ENCODE measurements at places on chromosomes 12 and 14. TPM values are rescaled to one million over a fixed set of nuclear protein-coding genes. Genes with fewer than 3 reads are reported as not detected.

DNA sequence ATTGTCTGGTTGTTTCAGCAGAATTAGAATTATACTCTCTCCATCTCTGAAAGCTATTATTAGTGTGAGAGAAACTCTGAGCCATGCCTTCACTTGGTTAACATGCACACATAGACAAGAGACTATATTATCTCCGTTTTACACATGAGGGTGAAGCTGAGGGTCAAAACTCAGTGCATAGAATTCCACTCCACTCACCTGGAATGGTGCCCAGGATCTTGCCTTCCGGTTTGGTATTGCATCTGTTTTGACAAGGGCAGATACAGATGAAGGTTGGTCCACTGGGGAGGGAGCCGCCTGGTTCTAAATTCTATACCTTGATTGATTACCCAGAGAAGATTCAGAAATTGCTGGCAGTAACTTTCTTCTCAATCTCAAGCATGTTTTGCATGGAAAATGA is 149.5 kb upstream of the PELI2 start:
- DNase-seq: no peak

The IL31 gene
- not detected for polyA plus RNA-seq

DNA sequence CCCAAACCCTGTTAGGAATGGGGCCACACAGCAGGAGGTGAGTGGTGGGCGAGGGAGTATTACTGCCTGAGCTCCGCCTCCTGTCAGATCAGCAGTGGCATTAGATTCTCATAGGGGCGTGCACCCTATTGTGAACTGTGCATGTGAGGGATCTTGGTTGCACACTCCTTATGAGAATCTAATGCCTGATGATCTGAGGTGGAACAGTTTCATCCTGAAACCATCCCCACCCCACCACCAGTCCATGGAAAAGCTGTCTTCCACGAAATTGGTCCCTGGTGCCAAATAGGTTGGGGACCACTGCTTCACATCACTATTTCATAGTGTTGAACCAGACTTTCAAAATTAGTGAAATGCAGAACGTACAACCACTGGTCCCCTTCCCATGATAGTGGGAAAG is 57.9 kb upstream of the BICD1 start:
- no peak for DNase-seq

- DNase-seq: no peak
Observed at GRCh38 chr12:104276273-104277131, 27.0 kb upstream of the EID3 start.

The DEGS2 gene
- polyA plus RNA-seq: 0.10 TPM

GRCh38 chr14:79279645-79280597 is 931.4 kb downstream of the DIO2 start:
- no peak for DNase-seq

The PRB2 gene
- not detected for polyA plus RNA-seq

GRCh38 chr14:30287579-30288445 is 271.1 kb upstream of the G2E3 start:
- DNase-seq: no peak

The GPR68 gene
- 0.54 TPM for polyA plus RNA-seq

- no peak for DNase-seq
Observed at GRCh38 chr12:95212586-95212985, 4.7 kb downstream of the FGD6 start.

GRCh38 chr14:102592763-102593060 is 263 bp downstream of the RCOR1 start:
- no peak for DNase-seq

DNA sequence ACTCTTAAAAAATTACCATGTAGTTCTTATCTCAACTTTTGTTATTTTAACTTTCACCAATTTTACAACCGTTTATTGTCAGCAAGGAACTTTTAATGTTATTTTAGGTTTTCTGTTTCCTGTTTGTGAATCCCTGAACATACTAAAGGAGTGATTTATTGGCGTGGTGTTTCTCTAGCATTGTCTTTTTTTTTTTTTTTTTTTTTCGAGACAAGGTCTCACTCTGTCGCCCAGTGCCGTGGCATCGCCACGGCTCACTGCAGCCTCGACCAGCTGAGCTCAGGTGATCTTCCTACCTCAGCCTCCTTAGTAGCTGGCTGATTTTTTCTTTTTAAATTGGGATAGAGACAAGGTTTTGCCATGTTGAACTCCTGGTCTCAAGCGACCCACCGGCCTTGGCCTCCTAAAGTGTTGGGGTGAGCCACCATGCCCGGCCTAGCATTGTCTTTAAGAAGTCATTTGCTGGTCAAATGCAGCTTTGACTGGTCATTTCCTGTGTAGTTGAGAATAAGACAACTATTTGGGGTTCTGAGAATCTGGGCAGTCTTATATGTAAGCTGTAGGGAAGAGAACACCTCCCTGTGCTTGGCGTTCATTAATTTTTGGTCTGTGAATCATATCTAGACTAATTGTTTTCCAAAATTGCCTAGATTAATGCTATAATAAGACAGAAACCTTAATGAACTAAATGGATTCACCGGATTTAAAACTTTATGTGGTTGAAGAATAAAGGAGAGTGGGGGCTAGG is 2.1 kb downstream of the WASHC4 start:
- no peak for DNase-seq

DNA sequence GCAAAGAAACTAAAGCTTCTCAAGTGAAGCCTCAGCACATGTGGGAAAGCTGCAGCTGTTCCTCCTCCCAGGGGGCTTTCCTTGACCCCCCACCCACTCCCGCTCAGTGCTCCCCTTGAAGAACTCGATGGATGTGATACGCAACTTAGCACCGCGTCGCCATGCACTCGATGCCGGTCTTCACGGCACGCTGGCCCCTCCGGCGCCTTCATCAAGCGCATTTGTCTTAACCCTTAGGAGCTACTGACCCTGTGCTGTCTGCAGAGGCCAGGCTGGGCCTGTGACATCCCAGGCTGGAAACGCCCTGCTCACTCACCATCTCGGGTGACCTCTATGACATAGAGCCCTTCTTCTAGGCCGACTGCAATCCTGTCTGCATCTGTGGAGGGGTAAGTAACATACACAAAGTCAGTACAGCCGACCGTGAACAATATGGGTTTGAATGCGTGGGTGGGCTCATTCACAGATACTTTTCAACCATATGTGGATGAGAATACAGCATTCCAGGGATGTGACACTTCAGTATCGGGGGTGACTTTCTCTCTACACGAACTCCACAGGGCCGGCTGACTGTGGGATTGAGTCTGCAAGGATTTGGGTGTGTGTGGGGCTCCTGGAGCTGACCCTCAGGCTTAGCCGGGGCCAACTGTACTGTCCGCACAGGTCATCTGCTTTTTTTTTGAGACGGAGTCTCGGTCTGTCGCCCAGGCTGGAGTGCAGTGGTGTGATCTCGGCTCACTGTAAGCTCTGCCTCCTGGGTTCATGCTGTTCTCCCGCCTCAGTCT is 23.1 kb downstream of the AMN start:
- no peak for DNase-seq

The FAR2 gene
- polyA plus RNA-seq: 1.7 TPM

The CNIH1 gene
- polyA plus RNA-seq: 26.8 TPM

The SIX6 gene
- polyA plus RNA-seq: not detected

- no peak for DNase-seq
Observed at GRCh38 chr12:124630791-124631313, 63.4 kb upstream of the NCOR2 start.

GRCh38 chr12:32139064-32139421 is 32.4 kb downstream of the BICD1 start:
- no peak for DNase-seq

GRCh38 chr14:55382483-55382882 is 29.1 kb downstream of the ATG14 start:
- no peak for DNase-seq

GRCh38 chr12:97994746-97995484 is 520.5 kb upstream of the TMPO start:
- DNase-seq: no peak

The KCNH5 gene
- not detected for polyA plus RNA-seq

- DNase-seq: no peak
Observed at GRCh38 chr12:45355730-45356129, 139.8 kb downstream of the ANO6 start.

The SCN8A gene
- polyA plus RNA-seq: 0.07 TPM

The KRT78 gene
- not detected for polyA plus RNA-seq

DNA sequence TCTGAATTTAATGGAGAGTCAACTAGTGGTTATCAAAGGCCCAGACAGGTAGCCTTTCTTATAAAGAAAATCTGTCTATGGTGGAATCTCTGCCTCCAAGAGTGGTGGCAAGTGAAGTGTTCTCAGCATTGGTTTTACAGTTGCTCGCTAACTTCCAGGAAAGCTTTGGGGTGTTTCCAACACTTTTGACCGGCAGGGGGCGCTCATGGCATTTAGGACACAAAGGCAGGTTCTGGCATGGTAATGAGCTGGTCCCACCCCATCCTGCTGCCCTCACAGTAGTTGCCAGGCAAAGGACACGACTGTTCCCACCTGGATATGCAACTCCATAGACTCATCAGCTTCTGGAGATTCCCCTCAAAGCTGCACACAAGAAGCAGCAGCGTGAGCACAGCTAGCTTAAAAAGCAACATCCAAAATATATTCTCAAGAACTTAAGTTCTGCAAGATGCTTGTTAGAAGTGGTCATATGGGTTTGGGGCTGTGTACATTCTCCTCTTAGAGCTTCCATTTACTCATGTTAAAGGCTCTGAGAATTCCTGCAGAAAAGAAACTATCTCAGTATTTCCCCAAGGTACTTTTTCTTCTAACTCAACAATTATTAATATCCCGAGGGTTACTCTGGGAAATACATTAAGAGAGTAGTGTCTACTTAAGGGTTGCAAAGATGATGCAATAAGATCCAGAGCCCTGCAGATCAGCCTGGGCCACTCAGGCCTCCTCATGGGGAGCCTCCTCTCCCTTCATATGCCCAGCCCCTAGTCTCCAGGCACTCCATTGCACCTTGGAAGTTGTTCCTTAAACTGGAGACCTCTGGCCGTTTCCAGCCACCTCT is 14.8 kb downstream of the PROX2 start:
- peak; percentile 90 for DNase-seq

GRCh38 chr12:75488553-75488952 is 8.0 kb downstream of the GLIPR1 start:
- no peak for DNase-seq

GRCh38 chr14:36271939-36272907 is 48.2 kb downstream of the MBIP start:
- no peak for DNase-seq

DNA sequence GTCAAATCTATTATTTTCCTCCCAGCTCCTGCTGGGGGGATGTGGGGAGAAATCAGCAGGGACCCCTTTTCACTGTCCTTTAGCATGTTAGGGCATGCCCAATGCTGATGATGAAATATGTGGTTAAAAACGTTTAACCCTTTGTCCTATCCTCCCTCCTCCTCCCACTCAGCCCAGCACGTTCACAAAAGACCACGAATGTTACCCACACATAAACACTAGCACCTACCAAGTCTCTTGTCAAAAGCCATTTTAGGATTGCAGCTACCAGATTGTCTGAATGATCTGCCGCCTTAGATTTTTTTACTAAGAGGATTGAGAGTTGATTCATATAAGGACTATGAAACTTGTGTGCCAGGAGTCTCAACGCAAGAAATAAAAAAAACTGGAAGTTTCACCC is 70.4 kb downstream of the TBK1 start:
- DNase-seq: no peak

DNA sequence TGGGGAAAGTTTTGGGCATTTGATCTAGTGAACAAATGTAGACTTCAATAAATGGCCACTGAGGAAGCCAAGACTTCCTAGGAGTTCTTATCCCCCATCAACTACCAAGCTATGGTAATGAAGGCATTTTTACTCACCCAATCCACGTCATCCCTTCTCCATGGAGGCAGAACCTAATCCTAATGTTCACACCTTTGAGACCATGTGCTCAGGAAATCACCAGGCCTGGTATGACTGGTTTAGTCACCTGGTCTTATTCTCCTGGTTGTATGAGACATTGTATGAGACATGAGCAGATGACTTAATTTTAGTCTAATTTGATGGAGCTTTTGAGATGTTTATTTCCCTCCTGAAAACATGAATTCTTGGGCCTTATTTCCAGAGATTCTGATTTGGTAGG is 88.6 kb downstream of the PAX9 start:
- no peak for DNase-seq

The OTOGL gene
- 0.04 TPM for polyA plus RNA-seq

- no peak for DNase-seq
Observed at GRCh38 chr12:64255249-64255648, 33.2 kb upstream of the KICS2 start.

- no peak for DNase-seq
Observed at GRCh38 chr12:125023065-125023464, 29.6 kb downstream of the BRI3BP start.

The SPIC gene
- polyA plus RNA-seq: not detected

GRCh38 chr12:105264771-105265170 is 28.8 kb upstream of the APPL2 start:
- DNase-seq: no peak

DNA sequence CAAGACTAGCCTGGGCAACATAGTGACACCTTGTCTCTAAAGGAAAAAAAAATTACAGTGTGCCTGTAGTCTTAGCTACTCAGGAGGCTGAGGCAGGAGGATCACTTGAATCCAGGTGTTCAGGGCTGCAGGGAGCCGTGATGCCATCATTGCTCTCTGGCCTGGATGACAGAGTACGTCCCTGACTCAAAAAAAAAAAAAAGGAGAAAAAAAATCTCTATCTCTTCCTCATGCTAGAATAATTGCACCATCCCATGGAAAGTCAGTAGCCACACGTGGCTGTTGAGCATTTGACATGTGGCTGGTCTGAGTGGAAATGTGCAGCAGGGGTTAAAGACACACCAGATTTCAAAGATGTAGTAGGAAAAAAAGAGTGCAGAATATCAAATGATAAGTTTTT is 3.8 kb downstream of the RILPL1 start:
- DNase-seq: no peak

- DNase-seq: no peak
Observed at GRCh38 chr14:96002498-96002884, 36.7 kb upstream of the C14orf132 start.

DNA sequence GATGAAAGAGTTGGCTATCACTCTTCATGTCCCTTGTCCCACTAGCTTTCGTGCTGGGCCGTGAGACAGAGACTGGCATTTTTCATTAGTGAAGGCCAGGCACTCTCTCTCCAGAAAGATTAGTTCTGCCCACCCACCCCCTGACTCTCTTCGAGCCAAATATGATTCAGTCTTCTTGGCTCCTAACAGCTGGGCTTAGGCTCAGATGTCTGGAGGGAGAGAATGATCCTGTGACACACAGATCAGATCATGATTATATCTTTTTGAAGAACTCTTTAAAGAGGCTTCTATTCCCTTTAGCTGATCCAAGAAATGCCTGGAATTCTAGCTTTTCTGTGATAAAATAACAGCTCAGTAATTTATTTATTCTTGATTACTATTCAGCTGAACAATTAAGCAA is 5.2 kb upstream of the GNG2 start:
- no peak for DNase-seq

All from heart right ventricle (tissue), 16 donors.